ENCODE measurements at places on chromosomes 5 and 9.
A peak's percentile ranks its signal among the peaks of the same experiment; 100 is the strongest.

DNA sequence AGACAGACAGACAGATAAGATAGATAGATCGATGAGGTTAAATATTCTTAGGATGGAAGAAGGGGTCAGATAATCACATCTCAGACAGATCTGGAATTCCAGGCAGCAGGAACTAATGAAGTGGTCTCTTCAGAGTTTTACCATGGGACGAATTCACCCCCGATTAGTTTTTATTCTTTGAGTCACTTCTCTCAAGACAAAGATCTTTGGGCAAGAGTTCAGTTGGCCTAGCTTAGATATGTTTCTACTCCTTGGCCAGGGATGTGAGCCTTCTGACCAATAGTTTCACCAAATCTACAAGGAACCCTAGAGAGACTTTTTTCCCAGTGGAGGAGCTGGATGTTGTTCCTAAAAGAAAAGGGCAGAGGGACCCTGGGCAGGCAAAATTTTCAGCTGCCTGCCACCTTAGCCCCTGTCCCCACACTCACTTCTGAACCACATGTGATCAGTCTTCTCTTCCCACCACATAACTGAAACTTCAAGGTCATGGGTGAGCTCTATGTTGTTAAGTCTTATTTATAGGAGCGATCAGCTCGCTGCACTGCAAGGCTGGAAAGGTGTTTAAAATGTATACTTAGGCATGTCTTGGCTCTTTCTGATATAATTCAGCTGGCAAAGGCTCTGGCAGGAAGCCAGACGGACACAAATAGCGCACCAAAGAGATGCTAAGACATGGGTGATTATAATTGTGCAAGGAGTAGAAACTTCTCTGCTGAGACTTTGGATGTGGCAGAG is 132.9 kb downstream of the PALM2AKAP2 start:
- no peak for DNase-seq

DNA sequence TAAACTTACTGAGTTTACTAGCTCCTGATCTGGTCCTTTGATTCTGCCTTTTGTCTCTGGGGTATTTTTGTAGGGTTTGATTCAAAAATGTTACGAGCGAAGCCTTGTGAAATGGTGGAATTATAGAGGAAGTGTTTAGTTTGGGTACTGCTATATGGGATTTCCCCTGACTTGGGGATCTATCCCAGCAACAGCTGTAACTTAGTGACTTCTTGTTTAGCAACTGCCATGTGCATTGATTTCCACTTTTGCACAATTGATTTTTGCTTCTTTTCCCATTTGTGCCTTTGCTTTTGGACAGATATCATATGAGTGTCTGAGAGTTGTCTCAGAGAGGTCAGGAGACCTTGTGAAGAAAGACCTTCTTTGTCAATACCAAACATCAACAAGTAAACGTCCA is 248.5 kb upstream of the DAP start:
- no peak for DNase-seq

DNA sequence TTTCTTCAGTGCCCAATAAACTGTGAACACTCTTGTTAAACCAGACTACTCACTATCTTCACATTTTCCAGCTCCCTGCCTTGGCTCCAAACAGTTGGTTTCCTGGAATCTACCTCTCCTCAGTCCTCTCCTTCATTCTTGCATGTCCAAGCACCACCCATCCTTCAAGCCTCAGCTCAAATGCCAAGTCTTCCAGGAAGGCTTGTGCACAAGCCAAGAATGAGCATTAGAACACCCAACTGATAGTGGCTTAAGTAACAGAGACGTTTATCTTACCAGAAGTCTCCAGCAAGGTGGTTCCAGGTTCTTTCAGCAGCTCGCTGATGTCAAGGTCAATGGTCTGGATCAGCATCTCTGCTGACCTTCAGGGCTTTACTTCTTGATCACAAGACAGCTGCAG is 60.1 kb downstream of the PTPDC1 start:
- DNase-seq = no peak

- no peak for DNase-seq
These were observed 94.8 kb upstream of the APC start for GRCh38 chr5:112642885-112643284.

GRCh38 chr5:10946050-10946449 is 185.0 kb upstream of the DAP start:
- peak; percentile 85 for DNase-seq

DNA sequence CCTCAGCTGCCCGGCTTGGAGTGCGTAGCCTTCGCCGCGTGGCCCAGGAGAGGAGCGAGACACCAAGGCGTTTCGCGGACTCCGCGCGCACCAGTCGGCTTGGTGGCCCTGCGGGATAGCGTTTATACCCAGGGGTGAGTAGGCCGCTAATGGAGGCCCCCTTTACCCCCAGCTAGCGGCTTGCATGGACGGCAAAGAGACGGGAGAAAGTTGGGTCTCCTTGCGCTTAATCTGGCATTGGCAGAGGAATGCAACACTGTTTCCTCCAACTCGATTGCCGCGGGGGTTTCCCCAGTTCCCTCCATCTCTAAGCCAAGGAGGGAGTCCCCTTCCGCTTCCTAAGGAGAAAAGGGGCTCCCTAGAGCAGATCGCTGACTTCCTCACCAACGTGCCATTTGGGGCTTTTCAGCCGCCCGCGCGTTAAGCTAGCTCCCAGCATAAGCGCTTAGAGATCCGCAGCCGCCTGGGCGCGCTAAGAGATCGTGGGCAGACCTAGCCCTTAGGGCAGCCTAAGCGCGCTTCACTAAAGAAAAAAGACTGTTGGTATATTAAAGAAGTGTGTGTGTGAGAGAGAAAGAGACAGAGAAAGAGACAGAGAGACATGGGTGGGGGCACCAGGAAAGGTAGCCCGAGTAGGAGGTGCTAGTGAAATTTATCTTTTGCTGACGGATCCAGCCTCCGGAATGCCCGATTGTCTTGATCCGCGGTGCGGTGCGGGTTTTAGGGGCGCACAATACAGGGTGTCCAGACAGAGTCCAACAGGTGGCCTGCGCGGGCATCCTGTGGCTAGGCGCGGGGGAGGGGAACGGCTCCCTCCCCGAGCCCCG is 597.9 kb upstream of the SGCD start:
- peak; percentile 73 for DNase-seq

DNA sequence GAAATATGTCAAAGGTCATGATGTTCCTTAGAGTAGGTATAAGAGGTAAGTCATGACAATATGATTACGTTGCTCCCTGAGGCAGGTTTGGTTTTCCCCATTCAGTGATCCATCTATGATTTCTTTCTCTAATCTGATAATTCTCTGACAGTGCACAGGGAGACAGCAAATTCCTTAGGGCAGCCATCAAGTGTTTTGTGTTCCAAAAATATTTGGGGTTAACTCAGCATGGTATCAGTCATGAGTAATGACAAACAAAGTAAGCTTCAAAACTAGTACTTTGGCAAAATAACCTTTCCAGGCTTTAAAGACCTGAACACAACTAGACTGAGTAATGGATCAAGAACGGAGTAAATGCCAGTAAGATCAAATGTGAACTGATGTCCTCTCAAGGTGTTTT is 55.3 kb upstream of the SPATA31E1 start:
- no peak for DNase-seq

DNA sequence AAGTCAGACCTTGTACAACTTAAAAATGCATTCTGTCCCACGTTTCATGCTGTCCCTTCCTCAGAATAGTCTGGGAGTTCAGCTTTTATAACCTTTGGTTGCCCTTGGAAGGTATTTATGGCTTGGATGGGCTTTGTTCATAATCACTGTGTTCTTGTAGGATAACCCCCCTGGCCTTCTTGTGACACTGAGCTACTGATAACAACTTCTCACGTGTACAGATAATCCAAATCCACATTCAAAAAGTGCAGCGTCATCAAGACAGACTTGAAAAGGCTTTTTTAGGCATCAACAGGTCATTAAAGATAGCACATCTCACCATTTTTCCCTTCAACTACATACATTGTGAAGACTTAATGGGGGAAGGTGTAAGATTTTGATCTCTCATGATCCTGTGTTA is 42.0 kb downstream of the SLC1A3 start:
- no peak for DNase-seq

DNA sequence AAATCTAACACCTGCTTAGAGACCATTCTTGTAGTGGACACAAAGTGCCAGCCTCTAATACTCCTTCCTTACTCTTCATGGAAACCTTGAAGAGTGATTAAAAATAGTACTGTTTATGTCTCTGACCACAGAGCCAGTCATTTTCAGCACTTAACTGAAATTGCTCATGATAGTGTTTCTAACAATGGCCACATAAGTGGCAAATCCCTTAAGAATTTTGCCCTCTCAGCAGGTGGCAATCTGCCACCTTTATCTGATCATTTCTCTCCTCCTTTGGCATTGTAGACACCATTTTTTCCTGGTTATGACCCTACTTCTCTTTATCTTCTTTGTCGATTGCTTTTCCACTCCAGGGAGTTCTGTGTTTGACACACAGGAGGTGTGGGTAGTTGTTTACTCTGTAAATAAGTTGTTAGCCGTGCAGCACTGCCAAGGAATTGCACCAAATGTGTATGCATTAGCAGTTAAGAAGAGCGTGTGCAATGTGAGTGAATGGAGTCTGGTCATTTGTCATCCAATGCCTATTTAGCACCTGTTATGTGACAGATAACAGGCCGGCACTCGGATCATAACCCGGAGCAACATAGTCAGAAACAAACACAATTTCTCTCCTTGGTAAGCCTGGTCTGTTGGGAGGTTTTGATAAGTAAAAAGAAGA is 36.8 kb upstream of the STARD4 start:
- DNase-seq = no peak

DNA sequence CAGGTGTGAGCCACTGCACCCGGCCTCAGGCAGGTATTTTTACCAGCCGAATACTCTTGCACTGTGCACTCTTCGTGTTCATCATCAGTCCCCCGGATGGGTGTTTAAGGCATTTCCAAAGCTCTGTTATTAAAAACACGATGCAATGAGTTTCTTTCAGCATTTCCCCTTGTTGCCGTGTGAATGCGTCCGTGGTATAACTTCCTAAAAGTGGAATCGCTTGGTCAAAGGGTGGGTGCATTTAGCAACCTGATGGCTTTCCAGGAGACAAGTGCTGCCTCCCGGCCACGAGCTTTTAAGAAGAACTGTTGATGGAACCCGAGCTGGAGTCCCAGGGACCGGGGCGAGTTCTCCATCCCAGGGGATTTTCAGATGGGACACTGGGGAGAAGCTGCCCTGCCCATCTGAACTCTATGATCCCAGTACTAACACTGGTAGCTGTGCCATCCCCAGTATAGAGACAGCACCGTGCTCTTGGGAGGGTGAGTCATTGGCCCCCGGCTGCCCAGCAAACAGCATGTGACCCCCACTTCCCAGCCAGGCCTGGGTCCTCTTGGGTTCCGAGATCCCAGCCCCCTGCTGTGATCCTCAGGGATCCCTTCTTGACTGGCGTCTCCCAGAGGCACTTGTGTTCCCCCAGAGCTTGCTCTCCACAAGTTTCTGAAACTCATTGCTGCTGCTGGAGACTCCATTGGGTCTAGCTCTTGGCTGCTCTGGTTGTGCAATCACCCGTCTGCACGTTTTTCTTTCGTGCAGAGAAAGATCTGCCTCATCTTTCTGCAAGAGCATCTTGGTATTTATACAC is 169.5 kb upstream of the IER5L start:
- DNase-seq = no peak

GRCh38 chr5:72410688-72411295 is 90.6 kb downstream of the PTCD2 start:
- DNase-seq = no peak

GRCh38 chr5:178461004-178461730 is 129.0 kb downstream of the COL23A1 start:
- DNase-seq = peak; percentile 66

- DNase-seq = no peak
These were observed 134.6 kb downstream of the RAB3C start for GRCh38 chr5:58717303-58718007.

GRCh38 chr9:76338418-76338817 is 55.8 kb downstream of the RFK start:
- DNase-seq = no peak

DNA sequence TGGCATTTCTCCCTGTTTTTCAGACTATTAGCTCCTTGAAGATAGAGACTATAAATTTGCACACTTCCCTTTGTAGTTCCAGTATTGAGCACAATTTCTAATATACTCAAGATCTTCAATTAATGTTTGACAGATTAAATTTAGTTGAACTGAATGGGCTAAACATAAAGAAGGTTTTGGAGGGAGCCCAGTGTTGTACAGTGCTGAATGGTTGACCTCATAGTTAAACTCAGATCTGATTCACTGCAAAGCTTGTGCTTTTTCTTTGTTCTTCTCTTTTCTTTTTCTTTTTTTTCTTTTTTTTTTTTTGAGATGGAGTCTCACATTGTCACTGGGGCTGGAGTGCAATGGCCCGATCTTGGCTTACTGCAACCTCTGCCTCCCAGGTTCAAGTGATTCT is 411.7 kb upstream of the ZNF462 start:
- no peak for DNase-seq

- DNase-seq = peak; percentile 21
These were observed 186.3 kb upstream of the EGFLAM start for GRCh38 chr5:38071831-38072694.

GRCh38 chr5:171623551-171624097 is 162.0 kb upstream of the SMIM23 start:
- DNase-seq = peak; percentile 93

GRCh38 chr9:76707510-76707909 is 56.7 kb upstream of the PCA3 start:
- DNase-seq = no peak

DNA sequence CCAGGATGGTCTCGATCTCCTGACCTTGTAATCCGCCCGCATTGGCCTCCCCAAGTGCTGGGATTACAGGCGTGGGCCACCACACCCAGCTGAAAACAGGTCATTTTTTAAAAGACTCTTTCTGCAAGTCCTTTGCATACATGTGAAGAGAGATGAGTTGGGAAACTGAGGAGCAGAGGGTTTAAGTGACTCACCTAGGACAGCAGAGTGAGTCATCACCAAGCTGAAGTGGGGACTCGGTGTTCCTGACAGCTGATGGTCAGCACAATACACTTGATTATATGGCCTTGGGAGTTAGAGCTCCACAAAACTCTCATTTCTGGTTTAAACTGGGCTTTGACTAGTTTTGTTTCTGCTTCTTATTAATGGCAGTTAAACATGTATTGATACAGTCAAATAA is 38.1 kb upstream of the SSBP2 start:
- no peak for DNase-seq

DNA sequence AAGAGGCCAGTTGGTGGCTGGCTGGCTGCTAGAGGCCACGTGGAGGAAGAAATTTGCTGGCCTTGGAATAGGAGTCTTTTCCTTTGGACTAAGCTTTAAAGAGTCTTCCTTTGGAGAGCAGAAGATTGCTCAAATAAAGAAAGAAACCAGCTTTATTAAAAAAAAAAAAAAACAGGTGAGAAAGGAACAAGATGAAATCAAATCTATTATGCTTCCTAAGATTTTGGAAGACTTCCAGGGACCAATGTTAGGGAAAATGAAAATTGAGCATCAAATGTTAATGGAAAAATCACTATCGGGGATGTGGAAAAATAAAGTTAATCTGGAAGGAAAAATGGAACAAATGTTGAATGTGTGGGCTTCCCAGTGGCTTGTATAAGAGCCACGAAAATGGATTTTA is 153.1 kb downstream of the TTC39B start:
- no peak for DNase-seq

- no peak for DNase-seq
These were observed 12.3 kb downstream of the P4HA2 start for GRCh38 chr5:132215329-132215728.

GRCh38 chr5:45623832-45624231 is 72.3 kb downstream of the HCN1 start:
- no peak for DNase-seq

- no peak for DNase-seq
These were observed 329.2 kb downstream of the ZNF608 start for GRCh38 chr5:124417196-124417595.

Data from NCI-H524 (cell line).